NCI-H2029 treated with DMSO at 0.1 percent for 48 hours (cell line): ENCODE measurements at places on chromosomes 2 and 18.

GRCh38 chr18:5726011-5726410, 169.3 kb downstream of the TMEM200C start:
- DNase-seq: no peak

- peak; percentile 78 for DNase-seq
Observed at GRCh38 chr2:43276962-43277391, 50.6 kb upstream of the ZFP36L2 start.

DNA sequence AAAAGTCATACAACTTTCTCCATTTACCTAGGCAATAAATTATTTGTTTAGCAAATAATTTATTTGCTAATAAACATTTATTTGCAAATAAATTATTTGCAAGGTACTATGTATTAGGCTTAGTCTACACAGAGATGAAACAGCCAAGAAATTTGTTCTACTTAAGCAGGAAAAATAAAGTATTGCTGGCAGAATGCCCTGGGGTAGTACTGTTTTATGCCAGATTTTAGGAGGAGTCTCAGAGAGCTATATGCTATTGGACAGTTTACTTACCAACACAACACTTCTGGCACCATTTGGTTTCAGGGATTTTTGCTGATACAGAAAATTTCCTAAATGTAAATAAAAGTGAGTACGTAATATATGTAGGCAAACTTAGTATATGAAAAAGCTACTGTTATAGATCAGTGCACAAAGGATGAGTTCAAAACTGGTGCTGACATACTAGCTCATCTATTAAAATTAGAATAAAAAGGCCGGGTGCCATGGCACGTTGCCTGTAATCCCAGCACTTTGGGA, 23.2 kb upstream of the CDKL4 start:
- no peak for DNase-seq

DNA sequence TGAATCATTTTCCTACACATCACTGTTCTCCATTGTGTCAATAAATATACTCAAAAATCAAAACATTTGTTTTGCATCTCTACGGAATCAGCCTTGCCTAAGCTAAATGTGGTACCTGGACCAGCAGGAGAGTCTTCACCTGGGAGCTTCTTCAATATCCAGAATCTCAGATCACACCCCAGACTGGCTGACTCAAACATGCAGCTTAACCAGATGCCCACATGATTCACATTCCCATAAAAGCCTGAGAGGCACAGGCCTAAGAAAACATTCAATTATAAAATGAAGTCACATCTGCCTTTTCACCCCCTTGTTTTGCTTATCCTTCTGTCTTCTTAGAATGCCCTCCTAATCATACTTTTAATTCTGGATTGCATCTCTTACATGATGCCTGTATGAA, 1045.5 kb upstream of the NXPH2 start:
- DNase-seq: no peak

GRCh38 chr2:120511536-120511935, 165.6 kb downstream of the INHBB start:
- no peak for DNase-seq

DNA sequence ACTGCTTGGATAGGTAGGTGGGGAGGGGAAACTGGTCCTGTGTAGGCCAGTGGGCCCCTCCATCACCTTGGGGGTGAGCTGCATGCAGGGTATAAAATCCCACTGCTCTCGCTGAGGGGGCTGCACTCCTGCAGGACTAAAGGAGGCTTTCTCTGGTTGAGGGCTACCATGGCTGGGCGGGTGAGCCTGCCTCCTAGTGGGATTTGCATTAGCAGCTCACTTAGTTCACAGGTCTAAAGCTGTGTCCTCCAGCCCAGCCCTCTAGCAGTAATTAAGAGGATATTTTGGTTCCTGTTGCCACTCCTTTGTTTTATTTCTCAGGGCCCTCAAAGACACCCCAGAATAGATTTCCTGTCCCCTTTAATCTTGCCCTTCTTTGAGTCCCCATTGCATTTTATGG, 24.6 kb downstream of the TMEM127 start:
- DNase-seq: no peak

GRCh38 chr18:22346953-22347605, 70.6 kb downstream of the CTAGE1 start:
- no peak for DNase-seq

GRCh38 chr2:83221258-83221657, 1237.8 kb downstream of the SUCLG1 start:
- DNase-seq: no peak

DNA sequence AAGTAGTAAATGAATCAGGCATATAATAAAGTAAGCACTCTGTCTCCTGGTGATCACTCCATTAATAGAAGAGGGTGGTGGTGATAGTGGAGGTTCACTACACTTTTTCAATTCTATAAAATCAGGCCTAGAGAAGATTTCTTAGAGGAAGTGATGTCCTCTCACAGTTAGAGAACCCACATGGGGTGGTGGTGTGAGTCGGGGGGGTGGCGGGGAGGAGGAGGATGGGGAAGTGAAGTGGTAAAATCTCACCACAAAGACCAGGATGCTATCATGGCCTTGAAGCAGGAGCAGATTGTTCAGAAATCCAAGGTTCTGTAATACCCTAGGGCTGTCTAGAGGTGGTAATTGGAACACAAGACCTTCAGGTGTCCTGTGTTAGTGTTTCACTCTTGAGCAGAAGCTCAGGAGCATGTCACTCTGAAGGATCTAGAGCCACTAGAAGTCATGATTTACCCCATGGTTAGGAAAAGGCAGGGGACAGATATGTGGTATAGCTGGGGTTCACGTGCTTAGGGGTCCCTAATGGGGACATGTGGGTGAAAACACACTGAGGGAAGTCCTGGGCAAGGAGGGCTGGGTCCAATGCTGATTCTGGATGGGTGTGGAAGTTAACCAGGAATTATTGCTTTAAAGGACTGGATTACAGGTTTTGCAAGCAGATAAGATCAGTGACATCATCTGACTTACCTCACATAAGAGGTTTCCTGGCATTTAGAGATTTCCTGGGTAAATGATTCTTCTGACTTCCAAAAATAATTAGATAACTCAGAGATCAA, 31.0 kb downstream of the RNF125 start:
- no peak for DNase-seq
